ENCODE measurements at places on chromosomes 4 and X.

- DNase-seq: no peak
These were observed 14.5 kb upstream of the CCNA2 start for GRCh38 chr4:121838136-121838535.

GRCh38 chr4:6342530-6343293 is 73.1 kb downstream of the WFS1 start:
- no peak for DNase-seq

DNA sequence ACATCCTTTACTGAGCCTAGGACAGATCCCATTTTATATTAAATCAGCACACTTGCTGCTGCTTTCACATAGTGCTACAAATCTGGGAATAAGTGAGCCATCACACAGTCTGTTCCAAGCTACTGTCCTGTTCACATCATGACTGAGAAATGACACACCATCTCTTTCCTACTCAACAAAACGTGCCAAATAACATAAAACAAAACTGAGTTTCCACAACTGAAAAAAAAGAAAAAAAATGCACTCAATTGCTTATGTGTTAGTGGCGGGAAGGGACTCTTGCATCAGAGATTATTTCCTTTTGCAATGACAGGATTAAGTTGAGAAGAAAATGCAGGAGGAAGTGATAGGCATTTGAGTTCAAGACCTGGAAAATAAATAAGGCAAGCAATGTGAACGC is 109.0 kb downstream of the SHROOM4 start:
- no peak for DNase-seq

DNA sequence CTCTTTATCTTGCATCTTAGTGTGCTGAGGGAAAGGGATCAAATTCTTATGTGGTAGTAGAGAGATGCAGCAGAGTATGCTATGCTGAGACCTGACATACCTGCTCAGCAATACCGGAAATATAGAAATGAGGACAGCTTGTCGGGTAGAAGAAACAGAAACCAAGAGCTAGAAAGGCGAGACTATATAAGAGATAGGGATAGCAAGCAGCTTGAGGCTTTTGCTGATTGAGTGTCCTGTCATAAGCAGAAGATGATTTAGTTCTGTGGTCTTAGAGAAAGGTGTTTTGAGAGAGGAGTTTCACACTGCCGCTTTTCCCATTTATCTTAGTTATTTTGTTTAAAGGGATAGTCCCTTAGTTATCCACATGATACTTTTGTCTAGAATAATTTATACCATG is 31.7 kb downstream of the USP9X start:
- peak; percentile 39 for DNase-seq

- no peak for DNase-seq
These were observed 159.6 kb upstream of the CTSO start for GRCh38 chr4:156113138-156113765.

DNA sequence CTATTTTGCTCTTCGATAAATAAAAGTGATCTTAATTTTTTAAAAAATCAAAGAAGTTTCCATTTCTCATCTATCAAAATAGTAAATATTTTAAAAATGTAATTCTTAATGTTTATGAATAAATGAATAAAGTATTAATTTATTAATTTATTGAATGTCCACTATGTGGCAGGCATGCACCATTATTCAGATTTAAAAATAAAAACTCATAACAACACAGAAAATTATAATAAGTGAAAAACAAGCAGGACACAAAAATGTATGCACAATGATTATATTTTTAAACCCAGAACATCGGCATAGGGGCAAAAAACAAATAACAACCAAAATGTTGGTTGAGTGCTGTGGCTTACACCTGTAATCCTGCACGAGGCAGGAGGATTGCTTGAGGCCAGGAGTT is 5.3 kb upstream of the PYURF start:
- no peak for DNase-seq

All from OCI-LY7 (cell line).